ENCODE measurements at places on chromosomes 16 and 17.

DNA sequence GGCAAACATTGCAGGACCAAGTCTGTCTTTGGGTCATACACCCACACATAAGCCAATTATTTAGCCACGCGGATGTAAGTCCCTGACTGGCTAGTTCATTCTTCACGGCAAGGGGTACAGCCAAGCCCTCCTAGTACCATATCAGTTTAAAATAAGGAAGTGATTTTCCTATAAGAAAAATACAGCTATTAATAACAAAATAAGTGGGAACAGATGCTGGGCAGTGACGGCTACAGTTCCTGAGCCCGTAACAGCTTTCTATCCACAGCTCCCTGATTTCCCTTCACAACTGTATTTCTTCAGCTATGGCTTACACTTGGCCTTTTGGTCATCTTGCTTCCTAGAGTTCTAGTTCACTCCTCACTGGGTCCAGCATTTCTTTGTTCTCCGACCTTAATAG, 542.4 kb upstream of the C16orf82 start:
- no peak for DNase-seq

DNA sequence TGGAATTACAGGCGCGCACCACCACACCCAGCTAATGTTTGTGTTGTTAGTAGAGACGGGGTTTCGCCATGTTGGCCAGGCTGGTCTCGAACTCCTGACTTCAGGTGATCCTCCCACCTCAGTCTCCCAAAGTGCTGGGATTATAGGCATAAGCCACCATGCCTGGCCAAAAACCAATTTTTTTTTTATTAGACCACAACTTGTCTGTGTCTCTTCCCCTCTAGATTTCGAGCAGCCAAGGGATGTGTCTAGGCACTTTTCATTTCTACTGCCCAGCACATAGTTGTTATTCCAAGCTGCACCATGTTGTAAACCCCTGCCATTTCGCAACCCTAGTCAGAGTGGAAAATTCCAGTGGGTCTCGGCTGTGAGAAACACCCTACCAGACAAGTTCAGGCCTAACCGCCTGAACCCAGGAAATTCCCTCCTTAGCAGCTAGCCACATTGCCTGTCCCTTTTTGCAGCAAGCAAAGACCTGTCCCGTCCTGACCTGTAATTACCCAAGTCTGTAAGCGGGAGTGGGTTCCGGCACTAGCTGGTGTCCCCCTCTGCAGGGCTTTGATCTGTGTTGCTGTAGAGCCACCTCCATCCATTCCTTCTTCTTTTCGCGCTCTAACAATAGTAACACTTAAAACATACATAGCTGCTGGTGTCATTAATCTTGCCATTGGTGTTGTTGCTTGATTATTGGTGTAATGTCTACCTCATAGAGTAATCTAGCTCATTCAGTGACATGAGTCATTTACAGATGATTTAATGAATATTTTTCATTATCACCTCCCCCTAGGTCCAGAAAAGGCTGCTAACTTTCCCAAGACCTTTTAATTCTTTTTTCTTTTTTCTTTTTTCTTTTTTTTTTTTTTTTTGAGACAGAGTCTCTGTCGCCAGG, 77.3 kb upstream of the ATF7IP2 start:
- no peak for DNase-seq

DNA sequence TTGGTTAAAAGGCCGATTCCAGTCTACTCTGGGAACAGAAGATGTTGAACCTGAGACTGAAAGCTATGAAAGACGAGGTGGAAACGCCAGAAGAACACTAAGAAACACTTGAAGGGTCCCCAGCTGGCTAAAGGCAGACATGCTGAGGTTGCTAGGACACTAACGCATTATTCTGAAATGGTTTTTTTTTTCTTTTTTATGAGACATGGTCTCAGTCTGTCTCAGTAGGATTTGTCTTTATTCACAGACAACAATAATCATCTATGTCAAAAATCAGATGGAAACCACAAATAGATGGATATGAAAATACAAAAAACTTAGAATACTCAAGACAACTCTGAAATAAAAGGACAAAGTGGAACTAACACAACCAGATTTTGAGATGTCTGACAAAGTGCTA, 35.0 kb upstream of the RASD1 start:
- DNase-seq, result no peak

DNA sequence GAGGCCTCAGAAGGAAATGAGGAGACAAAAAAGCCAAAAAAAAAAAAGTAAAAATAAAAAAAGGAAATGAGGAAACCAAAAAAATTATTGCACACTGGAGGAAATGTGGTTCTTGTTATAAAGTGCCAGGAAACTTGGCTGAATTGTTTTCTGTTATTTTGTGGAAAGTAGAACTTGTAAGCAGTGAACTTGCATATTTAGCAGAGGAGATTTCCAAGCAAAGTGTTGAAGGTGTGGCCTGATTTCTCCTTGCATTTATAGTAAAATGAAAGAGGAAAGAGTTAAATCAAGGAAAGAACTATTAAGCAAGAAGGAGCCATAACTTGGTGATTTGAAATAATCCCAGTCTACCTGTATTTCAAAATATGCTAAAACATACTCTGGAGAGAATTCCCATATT, 34.1 kb upstream of the CPPED1 start:
- no peak for DNase-seq

- DNase-seq, result no peak
Observed at GRCh38 chr17:68568581-68568980, 32.6 kb downstream of the FAM20A start.

DNA sequence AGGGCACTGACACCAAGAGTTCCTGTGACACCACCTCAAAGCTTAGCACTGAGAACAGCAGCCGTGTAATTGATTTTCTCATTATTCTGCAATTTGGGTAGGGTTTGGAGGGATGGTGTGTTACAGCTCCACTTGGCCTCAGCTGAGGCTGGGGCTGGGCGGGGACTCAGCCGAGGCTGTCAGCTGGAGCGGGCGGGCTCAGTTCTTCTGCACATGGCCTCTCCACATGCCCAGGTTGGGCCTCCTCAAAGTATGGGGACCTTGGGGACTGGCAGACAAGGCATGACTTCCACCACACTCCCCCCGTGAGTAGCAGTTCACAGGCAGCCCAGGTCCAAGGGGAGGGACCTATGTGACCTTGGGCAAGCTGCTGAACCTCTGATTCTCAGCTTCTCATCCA, 171.5 kb downstream of the IRF8 start:
- DNase-seq, result no peak

- no peak for DNase-seq
Observed at GRCh38 chr16:68468842-68469241, 20.5 kb upstream of the SMPD3 start.

DNA sequence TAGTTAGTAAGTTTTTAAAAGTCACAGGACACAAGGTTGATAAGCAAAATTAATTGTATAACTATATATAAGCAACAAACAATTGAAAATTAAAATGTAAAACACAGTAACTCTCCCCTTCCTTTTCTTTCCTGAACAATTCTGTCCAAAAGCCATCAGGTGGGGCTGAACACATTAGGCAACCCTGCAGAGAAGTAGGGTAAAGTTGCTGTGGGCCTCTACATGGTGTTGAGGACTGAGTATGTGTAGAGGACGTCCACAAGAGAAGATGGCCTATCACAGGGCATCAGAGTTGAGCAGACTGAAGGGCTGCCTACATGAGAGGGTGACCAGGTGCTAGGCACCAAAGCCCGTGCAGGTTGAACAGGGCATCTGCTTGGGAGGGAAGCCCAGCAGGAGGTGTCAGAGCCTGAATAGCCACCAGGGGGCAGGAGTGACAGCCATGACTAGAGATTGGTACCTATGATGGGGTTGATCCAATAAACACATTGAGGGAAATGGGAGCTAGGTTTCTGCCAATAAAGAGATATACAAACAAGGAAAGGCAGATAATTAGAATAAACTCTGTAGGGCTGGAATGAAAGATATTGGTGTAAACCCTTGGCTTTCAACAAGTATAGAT, 415.1 kb downstream of the NPIPA8 start:
- no peak for DNase-seq

GRCh38 chr17:77151186-77151585, 10.4 kb downstream of the SEC14L1 start:
- DNase-seq, result no peak

DNA sequence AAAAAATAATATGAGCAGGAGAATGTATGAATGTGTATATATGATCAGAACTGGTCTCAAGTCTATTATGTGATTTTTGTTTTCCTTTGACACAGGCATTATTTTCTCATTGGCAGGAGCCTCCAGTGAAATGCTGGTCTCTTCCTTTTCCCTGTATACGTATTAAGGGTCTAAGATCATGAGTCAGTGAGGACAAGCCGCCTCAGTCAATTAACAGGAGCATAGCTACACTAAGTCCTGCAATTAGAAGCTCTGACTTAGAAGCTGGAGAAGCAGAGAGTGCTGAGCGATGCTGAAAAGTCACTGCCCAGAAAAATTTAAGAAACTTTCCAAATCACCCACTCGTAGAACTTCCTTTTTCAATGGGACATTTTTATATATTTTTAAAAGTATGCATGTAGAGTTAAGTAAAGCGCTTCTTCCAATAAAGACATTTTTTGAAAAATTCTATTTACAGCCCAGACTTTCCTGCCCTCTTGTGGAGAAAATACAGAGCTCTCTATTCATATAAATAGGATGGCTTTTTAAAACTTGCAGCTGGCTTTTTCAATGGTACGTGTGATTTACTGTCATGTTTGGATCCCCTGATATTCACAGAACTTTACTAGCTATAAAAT, 70.2 kb upstream of the PSMD7 start:
- DNase-seq, result no peak

DNA sequence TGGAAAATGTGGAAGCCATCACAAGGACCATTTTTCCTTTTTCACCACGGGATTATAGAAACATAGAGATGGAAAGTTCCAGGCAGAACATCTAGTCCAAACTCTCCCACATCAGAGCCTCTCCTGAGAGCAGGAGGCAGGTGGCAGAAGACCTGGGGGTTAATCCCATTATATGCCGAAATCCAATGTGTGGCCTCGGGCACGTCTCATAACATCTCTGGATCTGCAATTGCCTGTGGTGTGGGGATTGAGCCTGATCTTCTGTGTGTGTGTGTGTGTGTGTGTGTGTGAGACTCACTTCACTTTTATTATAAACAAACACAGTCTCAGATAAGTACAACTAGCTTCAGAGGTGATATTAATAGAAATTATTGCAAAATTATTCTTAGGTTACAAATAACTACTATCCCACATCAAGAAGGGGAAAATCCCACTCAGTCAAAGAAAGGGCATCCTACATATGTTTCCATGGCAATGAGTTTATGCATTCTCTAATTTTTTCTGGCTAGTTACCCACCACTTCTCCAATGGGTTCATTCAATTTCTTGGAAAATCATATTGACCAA, 199.1 kb downstream of the FOXL1 start:
- no peak for DNase-seq

GRCh38 chr16:88570691-88571092, 489 bp downstream of the ZC3H18 start:
- no peak for DNase-seq

- no peak for DNase-seq
Observed at GRCh38 chr17:68606451-68607307, 5.5 kb upstream of the FAM20A start.

All from brain pericyte (primary cell).